ENCODE measurements at places on chromosomes 5 and 9. TPM values are rescaled to one million over a fixed set of nuclear protein-coding genes. Genes with fewer than 3 reads are reported as not detected.

GRCh38 chr5:78025540-78025939 is 249.4 kb upstream of the TBCA start:
- no peak for DNase-seq

DNA sequence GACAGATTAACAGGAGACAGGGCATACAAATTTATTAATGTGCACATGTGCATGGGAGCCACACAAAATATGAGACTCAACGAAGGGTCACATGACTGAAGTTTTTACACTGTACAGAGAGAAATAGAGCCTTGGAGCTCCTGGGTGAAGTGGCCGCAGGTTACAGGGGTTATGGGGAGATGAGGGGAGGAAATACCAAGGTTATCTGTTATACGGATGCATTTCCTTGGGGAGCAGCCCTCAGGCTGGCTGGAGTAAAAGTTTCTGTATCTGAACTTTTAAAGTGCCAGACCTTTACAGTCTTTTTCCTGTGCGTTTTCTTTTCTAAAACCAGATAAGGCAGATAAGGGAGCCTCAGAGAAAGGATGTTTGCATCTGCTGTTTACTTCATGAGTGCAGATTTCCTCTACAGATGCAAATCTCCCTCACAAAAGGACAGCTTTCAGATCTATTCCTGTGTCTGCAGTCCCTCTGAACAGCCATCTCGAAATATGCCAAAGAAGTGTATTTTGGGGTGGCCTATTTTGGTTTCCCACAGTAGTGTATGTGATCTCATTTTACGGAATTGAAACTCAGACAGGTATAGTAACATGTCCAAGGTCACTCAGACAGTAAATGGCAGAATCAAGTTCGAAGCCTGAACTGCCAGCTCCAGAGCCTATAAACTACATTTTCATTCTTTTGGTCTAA is 139.3 kb upstream of the FBXL17 start:
- no peak for DNase-seq

DNA sequence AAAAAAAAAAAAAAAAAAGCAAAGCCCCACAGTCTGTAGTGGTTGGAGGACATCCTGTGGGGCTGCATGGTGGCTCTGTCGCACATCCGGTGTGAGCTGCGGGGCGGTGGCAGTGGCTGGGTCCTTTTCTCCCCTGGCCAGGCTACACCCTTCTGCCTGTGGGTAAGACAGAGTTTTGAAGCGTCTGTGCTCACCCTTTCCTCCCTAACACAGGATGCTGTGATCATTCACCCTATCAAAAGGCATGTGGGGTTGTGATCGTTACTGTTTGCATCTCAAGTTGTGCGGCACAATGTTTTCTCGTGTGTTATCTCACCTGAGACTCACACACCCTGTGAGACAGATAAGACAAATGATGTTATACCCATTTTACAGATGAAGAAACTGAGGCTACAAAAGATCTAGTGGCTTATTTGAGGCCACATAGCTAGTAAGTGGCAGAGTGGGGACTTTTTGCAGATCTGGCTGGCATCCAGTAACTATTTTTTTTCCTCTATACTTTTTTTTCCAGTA is 17.5 kb downstream of the IRF1 start:
- no peak for DNase-seq

- no peak for DNase-seq
These were observed 133.1 kb upstream of the SPDL1 start for GRCh38 chr5:169450464-169450863.

DNA sequence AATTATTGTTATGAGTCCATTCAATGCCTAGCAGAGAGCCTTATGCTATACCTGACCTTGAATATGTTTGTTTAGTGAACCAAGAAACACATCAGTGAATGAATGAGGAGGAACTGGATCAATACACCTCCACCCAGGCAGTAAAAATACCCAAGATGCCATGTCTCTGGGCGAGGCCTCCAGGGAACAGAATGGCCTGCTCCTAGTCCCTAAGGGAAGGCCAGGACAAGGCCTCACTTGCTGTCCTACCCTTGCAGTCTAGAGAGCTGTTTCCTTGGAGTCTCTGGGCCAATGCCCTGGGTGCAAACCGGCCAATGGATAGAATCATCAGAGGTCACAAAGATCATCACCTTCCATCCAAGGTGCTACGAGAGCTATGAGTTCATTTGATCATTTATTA is 26.1 kb downstream of the TNIP1 start:
- no peak for DNase-seq

DNA sequence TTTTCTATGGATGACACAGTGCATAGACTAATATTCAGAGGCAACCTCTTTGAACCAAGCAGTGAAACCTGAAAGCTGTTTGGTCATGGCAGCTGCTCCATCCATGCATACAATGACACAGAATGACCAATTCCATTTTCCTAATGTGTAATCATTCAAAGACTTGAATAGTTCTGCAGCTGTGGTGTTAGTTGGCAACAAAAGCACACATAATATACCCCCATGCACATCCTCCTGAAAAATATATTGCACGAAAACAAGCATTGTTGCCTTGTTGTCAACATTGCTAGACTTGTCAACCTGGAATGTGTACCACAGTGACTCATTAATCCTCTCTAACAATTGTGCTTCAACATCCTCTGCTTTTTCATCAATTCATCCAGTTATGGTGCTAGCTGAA is 71.0 kb upstream of the SEMA6A start:
- DNase-seq, result no peak

GRCh38 chr5:131968396-131968954 is 23.0 kb upstream of the MEIKIN start:
- no peak for DNase-seq

Gene TICAM2
- total RNA-seq, result 0.91 TPM

Data from Caco-2 (cell line).